Caki2 (cell line): ENCODE measurements at places on chromosomes 16 and 17. TPM values are rescaled to one million over a fixed set of nuclear protein-coding genes. Genes with fewer than 3 reads are reported as not detected.

The ZNF205 gene
- total RNA-seq, result 20.0 and 28.4 TPM in 2 replicates

The RAB26 gene
- 8.9 and 9.5 TPM in 2 replicates for total RNA-seq

DNA sequence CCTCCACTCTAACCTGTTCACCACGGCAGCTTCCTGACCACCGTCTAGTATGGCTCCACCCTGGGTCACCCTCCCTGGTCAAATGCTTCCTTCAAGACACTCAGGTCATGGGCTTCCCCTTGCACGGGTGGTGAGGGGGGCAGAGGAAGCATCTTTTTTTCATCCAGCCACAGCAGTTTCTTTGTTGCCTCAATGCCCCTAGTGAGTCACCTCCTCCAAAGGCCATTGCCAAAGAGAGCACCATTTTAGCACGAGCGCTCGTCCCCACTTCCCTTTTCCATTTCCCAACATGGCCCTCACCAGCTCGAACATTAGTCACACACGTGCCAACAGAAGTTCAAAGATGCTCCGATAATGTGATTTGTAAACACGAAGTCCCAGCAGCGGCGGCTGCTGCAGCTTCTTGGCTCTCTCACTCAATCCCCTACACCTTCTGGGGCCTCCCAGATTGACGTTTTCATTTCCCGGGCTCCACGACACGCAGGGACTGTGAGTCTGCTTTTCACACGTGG lies 134.6 kb downstream of the GAS7 start:
- DNase-seq, result no peak

DNA sequence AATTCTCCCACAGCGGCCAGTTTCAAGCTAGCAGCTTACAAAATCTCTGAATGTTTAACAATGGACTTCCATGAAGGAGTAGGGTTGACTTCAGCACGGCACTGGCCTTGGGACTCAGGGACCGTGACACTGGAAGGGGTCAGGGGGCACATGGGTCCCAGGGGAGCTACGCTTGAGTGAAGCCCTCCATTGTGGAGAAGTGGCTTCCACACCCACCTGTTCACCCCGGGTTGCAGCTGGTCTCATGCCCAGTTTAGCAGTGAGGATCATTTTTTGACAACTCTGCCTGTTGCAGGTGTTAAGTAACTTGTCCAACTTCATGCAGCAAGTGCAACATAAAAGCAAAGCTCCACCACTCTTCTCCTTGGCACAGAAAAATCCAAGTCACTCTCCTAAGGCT lies 510.2 kb downstream of the CDH13 start:
- no peak for DNase-seq
